ENCODE measurements at places on chromosomes 11 and 22.

GRCh38 chr11:15336021-15336420, 221.3 kb downstream of the INSC start:
- DNase-seq = no peak

- no peak for DNase-seq
Observed at GRCh38 chr11:68293708-68294107, 18.7 kb upstream of the LRP5 start.

DNA sequence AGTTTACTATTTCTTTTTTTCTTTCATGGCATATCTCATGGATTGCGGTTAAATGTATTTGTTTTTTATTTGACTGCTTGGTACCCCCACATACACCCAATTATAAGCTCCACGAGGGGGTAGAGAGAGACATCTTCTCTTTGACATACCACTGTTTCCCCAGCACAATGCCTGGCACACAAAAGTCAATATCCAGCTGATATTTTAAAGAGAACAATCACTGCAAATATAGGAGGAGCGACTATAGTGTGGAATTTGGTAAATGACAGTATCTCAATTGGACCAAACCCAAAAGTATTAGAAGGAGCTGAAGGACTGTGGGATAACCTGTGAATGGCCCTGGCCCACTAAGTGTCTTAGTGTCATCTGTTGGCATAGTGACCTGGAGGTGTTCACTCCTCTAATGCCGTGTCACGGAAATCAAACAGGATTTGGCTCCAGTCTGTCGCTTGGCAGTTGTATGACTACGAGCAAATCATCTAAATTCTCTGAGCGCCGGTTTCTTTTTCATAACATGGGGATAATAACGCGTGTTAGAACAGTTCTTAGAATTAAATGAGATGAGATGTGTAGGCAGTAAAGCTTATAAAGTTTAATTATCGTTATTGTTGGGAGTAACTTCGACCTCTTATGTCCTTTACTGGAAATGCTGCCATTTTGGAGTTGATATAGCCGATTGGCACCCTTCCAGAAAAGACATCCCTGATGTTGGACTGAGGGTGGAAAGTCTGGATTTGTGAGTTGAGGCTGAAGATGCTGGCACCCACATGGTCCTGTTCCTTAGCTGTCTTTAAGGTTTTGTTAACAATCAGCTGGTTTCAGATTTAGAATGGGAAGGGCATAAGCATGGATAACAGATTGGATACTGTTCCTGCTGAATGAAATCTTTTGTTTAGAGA, 144.5 kb downstream of the DBX1 start:
- DNase-seq = no peak

DNA sequence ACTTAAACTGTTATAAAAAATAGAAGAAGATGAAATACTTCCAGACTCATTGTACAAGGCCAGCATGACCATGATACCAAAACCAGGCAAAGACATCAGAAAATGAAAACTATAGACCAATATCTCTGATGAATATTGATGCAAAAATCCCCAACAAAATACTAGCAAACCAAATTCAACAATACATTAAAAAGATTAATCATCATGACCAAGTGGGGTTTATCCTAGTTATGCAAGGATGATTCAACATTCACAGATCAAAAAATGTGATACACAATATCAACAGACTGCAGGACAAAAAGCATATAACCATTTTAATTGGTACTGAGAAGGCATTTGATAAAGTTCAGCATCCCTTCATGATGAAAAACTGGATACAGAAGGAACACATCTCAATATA, 824.5 kb upstream of the RAG2 start:
- no peak for DNase-seq

DNA sequence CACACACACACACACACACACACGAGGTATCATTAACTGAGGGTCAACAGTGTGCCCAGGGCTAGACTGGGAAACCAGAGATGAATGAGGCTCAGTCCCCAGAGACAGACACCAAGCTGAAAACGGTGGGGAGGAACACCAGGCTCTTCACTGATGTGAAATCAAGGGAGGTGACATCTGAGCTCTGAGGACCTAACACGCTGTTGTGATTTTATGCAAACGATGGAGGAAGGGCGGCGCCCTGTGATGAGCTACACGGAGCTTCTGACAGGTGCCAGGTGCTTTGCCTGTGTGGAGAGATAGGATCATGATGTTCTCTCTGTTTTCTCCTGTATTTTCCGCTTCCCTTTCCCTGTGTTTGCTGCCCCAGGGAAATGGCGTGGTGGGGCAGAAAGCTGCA, 6.5 kb upstream of the CYB5R3 start:
- peak; percentile 79 for DNase-seq

DNA sequence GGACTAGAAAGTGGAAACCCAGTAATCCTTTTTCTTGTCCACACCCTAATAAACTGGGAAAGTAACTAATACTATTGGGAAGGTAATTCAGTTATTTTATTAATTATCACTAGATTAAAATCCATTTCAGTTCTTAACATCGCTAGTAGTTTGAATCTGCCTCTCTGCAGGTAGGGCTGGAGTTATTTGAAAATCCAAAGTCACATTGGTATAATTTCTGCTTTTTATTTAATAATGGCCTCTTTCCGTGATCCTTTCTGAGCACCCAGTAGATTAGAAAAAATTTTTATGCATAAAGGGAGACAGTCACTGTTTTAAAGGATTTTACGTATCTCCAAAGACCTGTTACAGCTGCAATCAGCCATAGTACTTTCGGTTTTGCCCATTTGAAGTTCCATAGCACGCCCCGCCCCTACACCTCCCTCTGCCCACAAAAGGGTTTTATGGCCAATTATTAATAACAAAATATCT, 605 bp upstream of the COPB1 start:
- peak; percentile 43 for DNase-seq

All from NCI-H187 treated with DMSO at 0.1 percent for 48 hours (cell line).